ENCODE measurements at places on chromosomes 7 and 10.

GRCh38 chr7:56578612-56579011 lies 462.4 kb upstream of the NUPR2 start:
- no peak for DNase-seq

- DNase-seq: no peak
Measured at GRCh38 chr10:63084690-63085382, 48.3 kb upstream of the NRBF2 start.

GRCh38 chr7:106561151-106561550 lies 99.8 kb downstream of the CCDC71L start:
- DNase-seq: no peak

DNA sequence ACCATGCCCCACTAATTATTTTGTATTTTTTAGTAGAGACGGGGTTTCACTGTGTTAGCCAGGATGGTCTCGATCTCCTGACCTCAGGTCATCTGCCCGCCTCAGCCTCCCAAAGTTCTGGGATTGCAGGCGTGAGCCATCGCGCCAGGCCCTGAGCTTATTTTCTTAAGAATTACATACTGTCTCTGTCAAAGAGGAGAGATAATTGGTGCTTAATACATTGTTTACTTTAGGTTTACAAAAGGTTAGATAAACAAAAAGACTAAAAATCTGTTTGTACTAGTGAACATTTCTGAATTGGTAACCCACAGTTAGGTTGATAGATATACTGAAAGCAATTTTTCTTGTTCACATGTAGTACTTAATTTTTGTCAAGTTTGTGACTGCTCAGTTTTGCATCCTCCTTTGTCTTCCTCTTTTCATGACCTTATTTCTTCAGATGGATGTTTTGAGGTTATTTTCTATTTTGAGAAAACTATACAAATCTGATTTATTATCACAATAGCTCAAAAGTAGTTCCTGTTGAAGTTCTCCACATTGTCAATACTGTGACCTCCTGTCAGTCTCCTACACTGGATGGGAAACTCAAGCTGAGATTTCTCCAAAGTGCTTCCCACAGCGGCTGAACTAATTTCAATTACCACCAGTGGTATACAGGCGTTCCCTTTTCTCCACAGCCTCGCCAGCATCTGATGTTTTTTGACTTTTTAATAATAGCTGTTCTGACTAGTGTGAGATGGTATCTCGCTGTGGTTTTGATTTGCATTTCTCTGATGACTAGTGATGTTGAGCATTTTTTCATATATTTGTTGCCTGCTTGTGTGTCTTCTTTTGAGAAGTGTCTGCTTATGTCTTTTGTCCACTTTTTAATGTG lies 22.5 kb downstream of the HHEX start:
- DNase-seq: no peak

GRCh38 chr10:14751921-14752320 lies 22.8 kb downstream of the FAM107B start:
- no peak for DNase-seq

DNA sequence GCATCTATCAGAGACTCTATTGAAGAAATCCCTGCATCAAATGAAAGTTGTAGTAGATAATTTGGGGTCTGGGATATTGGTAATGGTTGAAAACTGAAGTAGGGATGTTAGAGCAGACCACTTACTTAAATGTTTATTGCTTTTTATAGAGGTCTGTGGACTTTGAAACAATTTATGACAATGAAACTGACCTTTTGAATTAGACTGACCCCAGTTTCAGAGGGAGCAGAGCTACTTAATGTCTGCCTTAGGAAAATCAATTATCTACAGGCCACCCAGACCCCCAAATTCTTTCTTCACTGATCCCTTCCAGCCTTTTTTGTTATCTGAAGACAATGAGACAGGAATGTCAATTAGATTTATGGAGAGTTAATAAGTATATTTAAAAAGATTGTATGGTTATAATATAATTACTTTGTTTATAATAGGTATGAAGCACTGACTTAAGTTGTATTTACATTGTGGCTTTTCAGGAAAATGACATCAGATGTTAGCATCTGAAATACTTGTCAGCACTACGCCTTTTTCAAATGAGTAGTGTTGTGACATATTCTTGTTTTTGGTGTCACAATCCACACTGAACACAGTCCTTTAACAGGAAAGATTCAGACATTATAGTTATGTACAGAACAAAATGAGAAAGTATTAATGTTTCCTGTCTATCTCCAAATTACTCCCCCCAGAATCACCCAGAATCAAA lies 13.9 kb downstream of the MGAM2 start:
- DNase-seq: no peak

DNA sequence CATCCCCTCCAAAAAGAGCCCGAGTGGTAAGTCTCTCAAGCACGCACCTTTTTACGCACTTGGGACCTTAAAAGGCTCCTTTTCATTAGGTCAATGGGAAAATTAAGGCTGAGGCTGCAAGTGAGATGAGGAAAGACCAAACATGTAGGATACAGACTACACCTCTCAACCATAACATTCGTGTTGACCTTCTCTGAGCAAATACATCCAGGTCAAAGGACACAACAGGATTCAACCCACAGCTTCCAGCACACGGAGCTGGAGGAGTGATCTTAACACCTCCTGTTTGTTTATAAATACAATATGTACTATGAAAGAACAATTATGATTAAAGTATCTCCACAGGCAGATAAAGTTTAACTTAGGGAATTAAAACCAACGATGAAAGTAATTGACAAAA lies 9.7 kb downstream of the SFMBT2 start:
- DNase-seq: no peak
